Body of pancreas (tissue), 4 donors: ENCODE measurements at places on chromosomes 6 and 20. TPM values are rescaled to one million over a fixed set of nuclear protein-coding genes. Genes with fewer than 3 reads are reported as not detected.

DNA sequence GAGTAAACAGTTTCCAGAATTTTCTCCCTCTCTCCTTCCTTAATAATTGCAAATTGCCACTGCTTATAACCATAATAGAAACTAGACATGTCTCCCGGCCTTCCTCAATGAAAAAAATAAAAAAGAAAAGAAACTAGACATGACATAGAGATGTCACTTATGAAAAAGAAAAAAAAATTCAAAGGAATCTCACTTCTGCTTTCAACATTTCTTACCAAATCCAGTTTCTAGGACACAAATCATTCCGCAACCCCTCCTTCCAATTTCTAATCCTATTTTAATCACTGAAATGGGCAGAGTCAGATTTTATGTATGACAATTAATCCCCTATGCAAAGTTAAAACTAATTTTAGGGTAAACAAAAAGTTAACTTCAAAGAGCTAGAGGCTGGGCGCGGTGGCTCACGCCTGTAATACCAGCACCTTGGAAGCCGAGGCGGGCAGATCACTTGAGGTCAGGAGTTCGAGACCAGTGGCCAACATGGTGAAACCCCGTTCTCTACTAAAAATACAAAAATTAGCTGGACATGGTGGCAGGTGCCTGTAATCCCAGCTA lies 40.1 kb upstream of the EEF1A1 start:
- no peak for DNase-seq

DNA sequence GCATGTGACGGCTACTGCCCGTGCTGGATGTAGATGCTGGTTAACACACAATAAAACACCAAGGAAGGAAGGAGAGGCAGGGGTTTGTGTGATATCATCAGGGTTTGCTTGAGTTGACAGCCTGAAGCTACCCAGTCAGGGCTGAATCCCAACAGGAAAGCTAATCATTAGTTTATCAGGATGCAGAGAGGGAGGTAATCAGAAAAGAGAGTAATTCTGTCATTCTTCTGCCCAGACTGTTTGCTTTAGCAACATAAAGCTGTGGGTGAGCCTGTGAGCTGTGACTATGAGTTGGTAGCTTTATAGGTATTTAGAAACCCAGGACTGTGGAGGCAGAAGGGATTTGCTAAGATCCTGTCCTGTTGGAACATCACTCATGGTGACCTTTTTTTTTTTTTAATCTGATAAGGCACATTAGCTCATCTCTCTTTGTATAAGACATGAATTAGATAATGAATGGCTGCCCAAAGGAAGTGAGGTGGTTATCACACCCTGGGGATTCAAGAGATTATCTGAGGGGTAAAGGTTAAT lies 79.3 kb downstream of the CAP2 start:
- no peak for DNase-seq

CASS4 gene
- not detected for total RNA-seq

CTCFL gene
- not detected for total RNA-seq

DNA sequence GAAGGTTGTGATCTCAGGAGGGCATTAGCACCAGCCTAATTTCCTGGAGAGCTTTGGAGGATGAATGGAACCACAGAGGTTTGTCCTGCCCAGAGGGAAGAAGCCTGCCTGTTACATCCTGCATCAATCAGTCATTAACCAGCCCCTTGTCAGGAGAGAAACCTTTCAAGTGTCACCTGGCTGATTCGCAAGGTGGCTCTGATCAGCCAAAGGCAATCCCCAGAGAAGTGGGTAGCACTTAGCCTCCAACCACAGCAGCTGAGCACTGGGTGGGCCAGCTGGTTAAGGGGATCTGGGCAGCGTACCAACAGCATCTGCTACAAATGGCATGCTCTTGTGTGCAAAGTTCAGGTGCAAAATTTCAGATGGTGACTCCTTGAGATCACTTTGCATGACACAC lies 26.9 kb downstream of the ANKEF1 start:
- no peak for DNase-seq

GRCh38 chr6:158879180-158879579 lies 60.0 kb upstream of the EZR start:
- no peak for DNase-seq

DNA sequence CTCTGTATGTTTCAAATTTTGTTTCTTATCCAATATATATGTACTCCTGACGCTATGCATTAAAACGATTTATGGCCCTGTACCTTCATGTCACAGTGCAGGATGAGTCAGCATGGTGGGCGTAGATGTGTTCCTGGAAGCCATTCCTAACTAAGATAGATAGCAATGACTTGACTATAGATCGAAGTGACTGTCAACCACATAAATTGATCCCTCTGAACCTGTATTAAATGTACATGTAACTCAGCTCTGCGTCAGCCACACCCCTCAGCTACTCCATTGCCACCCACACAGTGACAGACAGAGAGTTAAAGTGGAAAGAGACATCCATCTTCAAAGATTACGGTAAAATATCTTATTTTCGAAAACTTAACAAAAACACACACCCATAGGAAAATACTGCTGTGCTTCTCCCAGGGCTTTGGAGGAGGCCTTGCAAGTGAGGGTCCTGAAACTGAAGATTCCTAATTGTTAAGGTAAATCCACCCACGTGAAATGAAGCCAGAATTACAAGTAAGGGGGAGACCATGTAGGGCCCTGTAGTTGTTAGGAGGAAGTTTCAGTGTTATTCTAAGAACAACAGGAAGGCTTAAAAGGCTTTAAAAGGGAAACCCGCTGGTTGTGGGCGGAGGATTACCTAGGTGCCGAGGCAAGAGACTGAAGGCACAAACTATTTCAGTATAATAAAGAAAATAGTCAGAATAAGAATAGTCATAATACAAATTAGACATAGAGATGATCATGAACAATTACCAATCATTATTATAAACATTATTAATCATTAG lies 10.3 kb upstream of the RAD21L1 start:
- DNase-seq, result no peak

GRCh38 chr6:105982761-105983540 lies 103.2 kb upstream of the PRDM1 start:
- DNase-seq, result no peak

CDC25B gene
- total RNA-seq, result 22.7 TPM

- DNase-seq, result no peak
Measured at GRCh38 chr20:22808628-22809027, 224.3 kb upstream of the FOXA2 start.

DNA sequence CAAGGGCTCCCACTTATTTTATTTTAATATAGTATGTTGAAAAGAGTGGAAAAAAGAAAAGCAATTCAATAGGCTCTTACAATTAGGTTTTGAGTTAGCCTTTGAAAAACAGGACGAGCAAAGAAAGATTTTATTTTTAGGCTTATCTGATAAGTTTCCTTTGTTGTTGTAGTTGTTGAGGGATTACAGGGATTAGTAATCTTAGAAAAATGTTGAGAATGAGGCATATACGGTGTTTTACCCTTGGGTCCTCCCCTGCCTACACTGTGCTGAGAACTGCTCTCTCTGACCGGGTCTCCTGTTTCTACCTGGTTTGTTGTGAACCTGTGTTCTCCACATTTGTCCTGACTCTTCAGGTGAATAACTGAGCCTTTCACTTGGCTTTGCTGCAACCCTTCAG lies 16.7 kb downstream of the TRAPPC3L start:
- DNase-seq, result no peak

GRCh38 chr20:35385733-35386132 lies 26.0 kb downstream of the UQCC1 start:
- no peak for DNase-seq

GRCh38 chr6:53992522-53992921 lies 118.7 kb upstream of the MLIP start:
- no peak for DNase-seq

DNA sequence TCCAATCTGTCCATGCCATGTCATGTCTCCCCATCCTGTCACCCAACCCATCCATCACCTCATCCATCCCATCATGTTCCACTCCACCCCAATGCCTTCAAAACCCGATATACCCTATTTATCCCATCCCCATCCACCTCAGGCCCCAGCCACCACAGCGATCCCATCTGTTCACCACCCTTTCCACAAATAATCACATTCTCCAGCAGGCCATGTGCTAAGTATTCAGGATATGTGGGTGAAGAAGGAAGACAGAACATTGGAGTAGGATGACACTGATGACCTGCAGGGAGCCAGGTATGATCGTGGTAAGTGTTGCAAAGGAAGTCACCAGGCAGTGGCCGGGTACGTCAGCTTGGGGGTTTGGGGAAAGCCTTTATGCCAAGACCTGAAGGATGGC lies 48.8 kb downstream of the NPEPL1 start:
- DNase-seq, result no peak

GRCh38 chr6:56368491-56368890 lies 121.1 kb upstream of the COL21A1 start:
- no peak for DNase-seq

DNAAF9 gene
- total RNA-seq, result 10.1 TPM

DNA sequence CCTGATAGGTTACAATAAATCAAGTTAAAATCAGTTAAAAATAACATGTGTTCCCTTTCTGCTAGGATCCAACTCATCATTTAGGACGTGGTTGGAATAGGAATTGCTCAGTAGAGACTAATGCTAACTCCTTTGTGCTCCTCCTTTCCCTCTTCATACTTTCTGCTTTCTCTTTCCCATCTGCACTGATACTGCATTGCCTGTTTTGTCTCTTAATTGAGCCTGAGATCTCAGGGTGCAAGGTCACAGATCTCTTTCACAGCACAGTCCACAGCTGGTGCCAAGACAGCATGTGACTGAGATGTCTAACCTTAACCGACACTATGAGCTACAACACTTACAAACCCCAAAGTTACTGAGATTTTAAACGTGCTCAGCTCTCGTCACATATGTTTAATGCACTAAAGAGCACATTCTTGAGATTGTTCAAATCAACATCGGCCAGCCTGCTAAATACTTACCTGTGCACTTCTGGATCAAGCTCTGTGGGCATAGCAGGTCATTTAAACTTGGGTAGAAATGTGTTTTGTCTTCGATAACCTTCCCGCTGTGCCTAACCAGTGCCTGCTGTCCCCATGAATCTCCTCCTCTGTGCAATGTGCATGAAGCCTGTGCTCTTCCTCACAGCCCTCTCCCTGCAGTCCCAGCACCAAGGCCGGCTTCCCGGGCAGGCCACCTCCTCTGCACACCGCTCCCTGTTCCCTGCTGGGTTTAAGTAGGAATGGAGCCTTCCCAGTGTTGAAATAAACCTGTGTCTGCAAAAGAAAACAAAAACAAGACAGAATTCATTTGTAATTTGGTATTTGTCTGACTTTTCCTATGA lies 39.6 kb upstream of the AFDN start:
- no peak for DNase-seq

DNA sequence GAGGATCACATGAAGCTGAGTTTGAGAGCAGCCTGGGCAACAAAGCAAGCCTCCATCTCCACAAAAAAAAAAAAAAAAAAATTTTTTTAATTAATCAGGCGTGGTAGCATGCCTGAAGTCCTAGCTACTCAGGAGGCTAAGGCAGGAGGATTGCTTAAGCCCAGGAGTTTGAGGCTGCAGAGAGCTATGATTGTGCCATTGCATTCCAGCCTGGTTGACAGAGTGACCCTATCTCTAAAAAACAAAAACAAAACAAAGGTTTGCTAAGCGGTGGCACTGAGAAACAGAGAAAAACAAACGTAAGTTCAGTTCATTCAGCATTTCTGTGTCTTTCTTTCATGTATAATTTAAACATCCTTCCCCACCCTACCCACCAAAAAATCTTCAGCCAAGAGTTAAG lies 78.4 kb downstream of the ANKS1A start:
- DNase-seq, result no peak

PRSS16 gene
- 43.8 TPM for total RNA-seq

DNA sequence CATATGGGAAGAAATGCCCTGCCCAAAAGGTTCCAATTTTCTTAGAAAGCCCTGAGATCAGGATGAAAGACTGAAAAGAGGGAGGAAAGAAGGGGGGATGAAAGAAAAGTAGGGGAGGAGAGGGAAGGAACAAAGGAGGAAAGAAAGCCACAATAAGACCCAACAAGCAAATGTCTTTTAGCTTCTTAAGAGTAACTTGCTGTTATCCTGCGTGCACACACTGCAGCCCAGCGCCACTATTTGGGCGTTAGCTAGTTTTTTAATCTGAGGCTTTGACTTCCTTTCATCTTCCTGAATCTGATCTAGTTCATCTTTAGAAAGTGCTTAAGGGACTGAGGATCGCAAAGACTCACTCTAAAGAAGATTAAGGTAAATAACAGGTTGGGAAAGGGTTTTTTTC lies 77.4 kb upstream of the HDDC2 start:
- DNase-seq, result no peak

DNA sequence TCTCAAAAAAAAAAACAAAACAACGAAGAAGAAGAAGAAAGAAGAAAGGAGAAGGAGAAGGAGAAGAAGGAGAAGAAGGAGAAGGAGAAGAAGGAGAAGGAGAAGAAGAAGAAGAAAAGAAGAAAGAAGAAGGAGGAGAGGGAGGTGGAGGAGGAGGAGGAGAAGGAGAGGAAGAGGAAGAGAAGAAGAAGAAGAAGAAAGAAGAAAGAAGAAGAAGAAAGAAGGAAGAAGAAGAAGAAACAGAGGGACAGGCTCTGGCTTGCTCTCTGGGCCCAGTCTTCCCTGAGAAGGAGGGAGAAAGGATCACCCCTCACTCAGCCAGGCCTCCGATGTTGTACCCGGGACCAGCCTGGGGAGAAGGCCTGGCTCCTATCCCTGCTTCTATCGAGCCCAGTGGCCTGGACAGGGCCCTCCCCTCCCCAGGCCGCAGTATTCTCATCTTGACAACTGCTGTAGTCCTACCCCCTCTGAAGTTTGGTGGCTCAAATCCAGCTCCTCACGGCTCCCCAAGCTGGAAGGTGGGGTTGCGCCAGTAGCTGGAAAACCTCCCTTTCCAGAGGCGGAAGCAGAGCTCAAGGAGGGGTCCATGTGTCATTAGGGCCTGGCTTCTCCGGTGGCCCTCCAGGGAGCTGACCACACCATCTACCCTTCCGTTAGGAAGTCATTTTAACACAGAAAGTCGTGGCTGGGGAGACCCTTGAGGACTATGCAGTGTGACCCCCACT lies 18.9 kb downstream of the C6orf132 start:
- no peak for DNase-seq

HSPA12B gene
- total RNA-seq, result 3.3 TPM

GRCh38 chr6:24740861-24741260 lies 21.9 kb upstream of the C6orf62 start:
- DNase-seq, result no peak

PIGU gene
- total RNA-seq, result 4.4 TPM
